ENCODE measurements at places on chromosomes 7 and 10. TPM values are rescaled to one million over a fixed set of nuclear protein-coding genes. Genes with fewer than 3 reads are reported as not detected.

DNA sequence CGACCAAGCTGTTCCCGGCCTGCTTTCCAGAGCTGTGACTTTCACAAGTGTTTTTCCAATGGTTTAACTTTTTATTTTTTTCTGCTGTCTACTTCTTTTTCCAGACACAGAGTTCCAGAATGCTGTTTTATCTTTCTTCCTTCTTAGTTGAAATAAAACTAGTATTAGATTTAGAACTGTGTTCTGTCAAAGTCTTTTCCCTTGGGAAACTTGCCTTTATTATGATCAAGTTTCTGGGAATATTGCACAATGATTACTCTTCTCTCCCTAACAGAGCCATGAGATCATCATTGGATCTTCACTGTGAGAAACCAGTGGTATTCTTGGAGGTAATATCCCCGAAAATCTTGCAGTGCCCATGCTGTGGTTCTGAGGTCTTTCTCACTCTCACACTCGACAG, 104.9 kb upstream of the KCND2 start:
- no peak for DNase-seq

GRCh38 chr10:70666960-70667798, 5.1 kb upstream of the ADAMTS14 start:
- no peak for DNase-seq

- DNase-seq: no peak
Measured at GRCh38 chr7:29940199-29940598, 49.4 kb downstream of the SCRN1 start.

GRCh38 chr7:154876516-154876915, 126.4 kb downstream of the PAXIP1 start:
- DNase-seq: no peak

- no peak for DNase-seq
Measured at GRCh38 chr10:15710455-15710854, 9.3 kb downstream of the ITGA8 start.

GRCh38 chr10:120746001-120746777, 105.0 kb upstream of the WDR11 start:
- no peak for DNase-seq

GRCh38 chr7:41010418-41010817, 692.5 kb downstream of the INHBA start:
- no peak for DNase-seq

Gene TAS2R5
- 0.90 TPM for total RNA-seq

Gene WEE2
- total RNA-seq: not detected

Gene AMPH
- 10.0 TPM for total RNA-seq

All from posterior vena cava (tissue), 2 donors.